ENCODE measurements at places on chromosomes 3 and 15. TPM values are rescaled to one million over a fixed set of nuclear protein-coding genes. Genes with fewer than 3 reads are reported as not detected.

GRIP2 gene
- 1.4 TPM for total RNA-seq

DNA sequence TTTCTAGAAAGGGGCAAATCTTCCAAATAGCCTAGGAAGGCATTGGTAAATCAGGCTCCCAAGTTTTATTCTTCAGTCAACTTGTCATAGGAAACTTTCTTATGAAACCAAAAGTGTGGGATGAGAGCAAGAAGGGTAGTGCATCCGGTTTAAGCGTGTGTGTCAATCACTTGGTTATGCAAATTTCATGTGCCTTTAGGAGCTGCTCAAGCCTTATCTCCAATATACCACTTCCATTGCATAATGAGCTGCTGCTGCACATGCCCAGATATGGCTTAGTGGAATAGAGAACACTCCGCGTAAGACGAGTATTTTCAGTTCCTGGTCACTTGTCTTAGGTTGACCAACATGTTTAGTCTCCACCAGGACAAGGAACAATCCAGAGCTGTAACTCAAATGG lies 242.1 kb downstream of the CBLB start:
- H3K27me3 ChIP-seq: no peaks in the 10 kb centered on the region
- H3K36me3 ChIP-seq: no peaks in the 10 kb centered on the region
- DNase-seq: no peak
- H3K27ac ChIP-seq: no peak overlapping the region
- no peak overlapping the region for H3K4me3 ChIP-seq

GRCh38 chr3:128226795-128227395 lies 73.6 kb downstream of the EEFSEC start:
- no peak overlapping the region for H3K27ac ChIP-seq
- H3K36me3 ChIP-seq: no peaks in the 10 kb centered on the region
- H3K4me3 ChIP-seq: no peak overlapping the region
- H3K4me1 ChIP-seq: no peaks in the 10 kb centered on the region

DNA sequence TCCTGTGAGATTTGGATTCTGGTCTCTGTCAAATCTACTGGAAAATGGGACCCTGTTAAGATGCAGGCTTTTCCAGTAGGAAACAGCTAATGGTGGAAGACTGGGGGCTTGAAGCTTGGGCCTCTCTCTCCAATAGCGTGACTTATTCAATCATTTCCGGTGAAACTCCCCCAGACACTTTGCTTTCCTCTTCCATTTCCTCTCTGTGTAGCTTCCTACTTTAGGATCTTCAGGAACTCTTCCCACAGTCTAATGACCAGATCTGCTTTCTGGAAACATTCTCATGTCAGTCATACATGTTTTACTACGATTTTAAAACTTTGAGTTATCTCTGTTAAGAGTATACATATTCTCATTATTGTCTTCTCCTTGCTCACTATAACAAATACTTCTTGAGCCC lies 28.0 kb upstream of the TPRG1 start:
- peaks cover 3% of the 10 kb centered on the region for H3K4me1 ChIP-seq
- no peak for DNase-seq
- H3K36me3 ChIP-seq: no peaks in the 10 kb centered on the region
- H3K4me3 ChIP-seq: no peak overlapping the region

DNA sequence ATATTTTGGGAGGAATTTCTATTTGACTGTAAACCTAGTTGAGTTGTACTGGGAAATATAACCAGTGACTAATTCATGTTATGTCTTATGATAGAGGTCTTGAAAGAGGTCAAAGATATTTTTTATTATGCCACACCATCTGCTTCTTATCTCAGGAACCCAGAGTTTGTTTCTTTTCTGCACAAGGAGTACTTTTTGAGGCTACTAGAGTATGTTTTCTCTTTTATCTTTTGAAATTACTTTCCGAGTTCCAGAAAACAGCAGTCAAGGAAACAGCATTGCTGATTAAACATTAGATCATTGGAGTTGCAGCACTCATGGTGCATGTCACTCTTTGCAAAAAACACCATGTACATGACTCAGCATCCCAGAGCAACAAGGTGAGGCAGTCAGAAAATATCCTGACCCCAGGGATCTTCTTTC lies 645.8 kb upstream of the NR2F2 start:
- H3K27ac ChIP-seq: peak overlapping the region; percentile 41
- H3K4me3 ChIP-seq: no peak overlapping the region
- H3K27me3 ChIP-seq: no peaks in the 10 kb centered on the region
- peaks cover 9% of the 10 kb centered on the region for H3K4me1 ChIP-seq
- DNase-seq: no peak
- H3K36me3 ChIP-seq: no peaks in the 10 kb centered on the region

DNA sequence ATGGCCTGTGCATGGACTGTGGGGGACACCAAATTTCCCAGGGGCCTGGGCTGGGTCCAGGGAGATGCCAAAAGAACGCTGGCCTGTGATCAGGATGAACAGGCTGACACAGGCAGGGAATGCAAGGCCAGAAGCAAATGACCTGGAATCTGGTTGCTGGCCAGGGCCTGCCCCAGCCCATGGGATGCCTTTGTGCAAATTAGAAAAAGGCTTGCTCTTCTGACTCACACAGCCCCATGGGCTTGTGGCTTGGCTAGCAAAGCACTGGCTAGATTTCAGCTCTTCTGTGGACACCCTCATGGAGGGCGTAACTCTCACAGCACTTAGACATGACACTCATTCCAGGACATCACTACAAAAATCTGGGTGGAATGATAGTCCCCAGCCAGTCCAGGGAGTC lies 356.0 kb downstream of the SHQ1 start:
- no peak overlapping the region for H3K27ac ChIP-seq
- no peaks in the 10 kb centered on the region for H3K36me3 ChIP-seq
- peaks cover 5% of the 10 kb centered on the region for H3K27me3 ChIP-seq
- peak; percentile 93 for DNase-seq
- H3K4me1 ChIP-seq: peaks cover 28% of the 10 kb centered on the region
- peak overlapping the region; percentile 33 for H3K4me3 ChIP-seq

DNA sequence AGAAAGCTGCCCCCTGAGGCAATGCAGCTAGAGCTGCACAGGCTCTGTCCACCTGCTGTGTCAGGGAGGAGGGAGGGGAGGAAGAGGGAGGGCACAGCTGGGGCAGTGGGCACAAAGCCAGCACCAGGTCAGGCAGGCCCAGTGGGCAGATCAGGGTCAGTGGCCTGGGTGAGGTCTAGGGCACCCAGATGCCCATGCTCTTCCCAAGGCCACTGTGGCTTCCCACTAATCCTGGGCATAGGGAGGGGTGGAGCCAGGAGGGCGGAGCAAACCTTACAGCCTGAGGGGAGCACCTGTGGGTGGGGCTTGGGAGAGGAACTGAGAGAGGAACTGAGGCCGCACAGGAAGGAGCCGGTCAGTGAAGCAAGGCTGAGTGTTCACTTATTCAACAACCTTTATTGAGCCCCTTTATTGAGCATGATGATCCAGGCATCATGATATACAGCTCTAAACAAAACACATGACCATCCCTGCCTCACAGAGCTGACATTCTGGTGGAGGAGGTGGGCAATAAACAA lies 55.0 kb downstream of the RHCG start:
- H3K27ac ChIP-seq: no peak overlapping the region
- H3K36me3 ChIP-seq: no peaks in the 10 kb centered on the region
- peaks cover 67% of the 10 kb centered on the region for H3K27me3 ChIP-seq
- H3K4me3 ChIP-seq: no peak overlapping the region
- no peaks in the 10 kb centered on the region for H3K4me1 ChIP-seq
- DNase-seq: no peak

SLC6A1 gene
- total RNA-seq: not detected

PPARG gene
- 7.2 TPM for total RNA-seq

DNA sequence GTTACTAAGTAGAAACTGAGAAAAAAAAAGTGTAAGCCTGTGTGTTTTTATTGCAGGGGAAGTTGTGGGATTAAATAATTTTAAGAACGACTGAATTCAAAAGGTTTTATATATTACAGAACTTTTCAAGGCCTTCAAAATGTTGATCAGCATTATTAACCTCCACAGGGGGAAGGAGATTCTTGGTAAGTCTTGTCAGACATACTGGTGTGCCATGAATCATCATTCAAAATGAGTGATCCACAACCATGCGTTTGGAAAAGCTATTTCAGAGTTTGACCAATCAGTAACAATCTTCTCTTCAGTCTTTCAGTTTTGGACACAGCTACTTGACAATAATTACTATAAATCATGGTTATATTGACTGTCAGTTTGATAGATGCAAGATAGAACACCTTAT lies 70.2 kb downstream of the ADAMTS9 start:
- H3K27me3 ChIP-seq: no peaks in the 10 kb centered on the region
- H3K4me3 ChIP-seq: no peak overlapping the region
- H3K4me1 ChIP-seq: no peaks in the 10 kb centered on the region
- no peak for DNase-seq
- no peaks in the 10 kb centered on the region for H3K36me3 ChIP-seq
- no peak overlapping the region for H3K27ac ChIP-seq

GRCh38 chr3:114111060-114111770 lies 54.7 kb downstream of the QTRT2 start:
- no peak for DNase-seq
- no peak overlapping the region for H3K4me3 ChIP-seq
- no peak overlapping the region for H3K27ac ChIP-seq
- peaks cover 18% of the 10 kb centered on the region for H3K27me3 ChIP-seq

GRCh38 chr15:35281515-35281914 lies 196.4 kb upstream of the NANOGP8 start:
- peaks cover 9% of the 10 kb centered on the region for H3K4me1 ChIP-seq
- no peaks in the 10 kb centered on the region for H3K27me3 ChIP-seq
- no peak overlapping the region for H3K4me3 ChIP-seq
- DNase-seq: peak; percentile 71
- H3K36me3 ChIP-seq: no peaks in the 10 kb centered on the region

Measured in osteoblast (primary cell).